Smooth muscle cell of the coronary artery (primary cell): ENCODE measurements at places on chromosomes 5 and 9. TPM values are rescaled to one million over a fixed set of nuclear protein-coding genes. Genes with fewer than 3 reads are reported as not detected.

Gene MEF2C
- 27.2 and 27.3 TPM in 2 replicates for total RNA-seq

Gene PRELID2
- total RNA-seq = 15.6 and 22.9 TPM in 2 replicates

Gene ORM2
- not detected in 2 replicates for total RNA-seq

Gene TMEM252
- total RNA-seq = not detected in 2 replicates

Gene ANKRD34B
- not detected in 2 replicates for total RNA-seq

Gene C9orf50
- total RNA-seq = 0.08 TPM in 1 of 2 replicates, not detected in the other

Gene SAXO1
- total RNA-seq = under 0.01 and 0.08 TPM in 2 replicates

Gene COL27A1
- total RNA-seq = 1.2 and 4.3 TPM in 2 replicates

Gene DMRT2
- 0.23 and 0.45 TPM in 2 replicates for total RNA-seq

Gene HSD17B3
- total RNA-seq = not detected in 2 replicates

Gene FAM78A
- 0.30 and 0.59 TPM in 2 replicates for total RNA-seq

Gene MARVELD2
- total RNA-seq = 0.47 and 0.53 TPM in 2 replicates

Gene CTXN3
- not detected in 2 replicates for total RNA-seq

Gene ZDHHC11B
- total RNA-seq = 0.12 TPM in 1 of 2 replicates, not detected in the other

Gene IRX1
- total RNA-seq = 4.4 TPM in 1 of 2 replicates, not detected in the other

Gene CCDC192
- total RNA-seq = not detected in 2 replicates

Gene NSG2
- total RNA-seq = 0.23 TPM in 1 of 2 replicates, not detected in the other

Gene ASS1
- 47.2 and 359 TPM in 2 replicates for total RNA-seq

Gene COL23A1
- under 0.01 and 0.08 TPM in 2 replicates for total RNA-seq

Gene TMEM215
- total RNA-seq = not detected in 2 replicates

Gene HAVCR2
- total RNA-seq = 0.30 and 6.9 TPM in 2 replicates

Gene ACTBL2
- total RNA-seq = 0.23 TPM in 1 of 2 replicates, not detected in the other

Gene TLR4
- total RNA-seq = 7.1 and 83.6 TPM in 2 replicates

Gene SLC45A2
- 0.35 TPM in 1 of 2 replicates, not detected in the other for total RNA-seq

Gene WWC1
- total RNA-seq = 0.38 and 3.2 TPM in 2 replicates

Gene PLAC8L1
- not detected in 2 replicates for total RNA-seq

Gene TEK
- total RNA-seq = 0.23 and 29.1 TPM in 2 replicates

Gene DNAJB5
- total RNA-seq = 6.3 and 18.3 TPM in 2 replicates

Gene ZNF300
- total RNA-seq = 3.3 and 8.3 TPM in 2 replicates

Gene PCDHB4
- total RNA-seq = 0.08 and 0.23 TPM in 2 replicates

Gene ADAMTS19
- not detected in 2 replicates for total RNA-seq

Gene HSD17B4
- total RNA-seq = 210 and 284 TPM in 2 replicates

Gene BNIP1
- total RNA-seq = 12.1 and 21.0 TPM in 2 replicates

Gene NSUN2
- 34.9 and 51.0 TPM in 2 replicates for total RNA-seq
